CD4-positive, alpha-beta T cell treated with Interleukin-2 at 100 ng/mL for 4 hours (primary cell): ENCODE measurements at places on chromosomes 3 and 15.

DNA sequence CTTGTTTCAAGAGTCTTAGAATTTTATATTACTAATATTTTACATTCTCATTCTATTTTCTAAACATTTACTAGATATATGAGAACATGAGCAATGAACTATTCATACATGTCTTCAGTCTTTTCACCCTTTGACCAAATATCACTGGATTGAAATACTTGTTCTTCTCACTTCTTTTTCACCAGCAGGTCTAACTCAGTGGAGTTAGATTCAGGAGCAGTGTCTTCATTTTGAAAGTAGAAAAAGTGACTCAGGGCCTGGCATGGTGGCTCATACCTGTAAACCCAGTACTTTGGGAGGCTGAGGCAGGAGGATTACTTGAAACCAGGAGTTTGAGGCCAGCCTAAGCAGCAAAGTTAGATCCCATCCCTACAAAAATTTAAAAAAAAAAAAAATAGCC lies 70.8 kb downstream of the USP13 start:
- no peak for DNase-seq

DNA sequence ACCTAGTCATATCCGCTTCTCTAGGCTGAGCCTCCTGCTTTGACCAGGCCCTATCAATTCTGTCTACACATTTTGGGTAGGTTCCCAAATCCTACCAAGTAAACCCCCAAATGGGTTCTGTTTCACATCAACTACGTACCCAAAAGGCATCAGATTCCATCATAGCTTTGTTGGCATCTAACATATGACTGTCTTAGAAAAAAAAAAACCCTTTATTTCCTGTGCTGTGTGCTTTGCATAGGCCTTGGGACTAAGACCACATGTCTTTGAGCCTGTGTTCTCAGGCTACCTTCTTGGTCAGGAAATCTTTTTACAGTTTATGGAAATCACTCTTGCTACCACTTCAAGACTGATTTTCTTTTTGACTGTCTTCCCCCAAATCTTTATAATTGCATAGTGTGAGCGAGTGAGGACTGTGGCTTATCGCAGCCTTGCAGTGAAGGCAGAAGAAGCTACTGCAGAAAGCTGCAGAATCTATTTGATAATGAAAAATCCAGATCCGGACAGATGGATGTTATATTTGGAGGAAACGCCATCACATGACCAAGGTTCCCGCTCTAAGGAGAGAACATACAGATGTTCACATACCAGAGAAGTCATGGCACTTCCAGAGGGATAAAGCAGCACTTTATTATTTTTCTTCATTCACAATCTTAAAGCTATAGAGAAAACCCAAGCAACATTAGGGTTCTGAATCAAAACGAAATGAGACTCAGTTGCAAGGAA lies 111.2 kb downstream of the EOMES start:
- no peak for DNase-seq

DNA sequence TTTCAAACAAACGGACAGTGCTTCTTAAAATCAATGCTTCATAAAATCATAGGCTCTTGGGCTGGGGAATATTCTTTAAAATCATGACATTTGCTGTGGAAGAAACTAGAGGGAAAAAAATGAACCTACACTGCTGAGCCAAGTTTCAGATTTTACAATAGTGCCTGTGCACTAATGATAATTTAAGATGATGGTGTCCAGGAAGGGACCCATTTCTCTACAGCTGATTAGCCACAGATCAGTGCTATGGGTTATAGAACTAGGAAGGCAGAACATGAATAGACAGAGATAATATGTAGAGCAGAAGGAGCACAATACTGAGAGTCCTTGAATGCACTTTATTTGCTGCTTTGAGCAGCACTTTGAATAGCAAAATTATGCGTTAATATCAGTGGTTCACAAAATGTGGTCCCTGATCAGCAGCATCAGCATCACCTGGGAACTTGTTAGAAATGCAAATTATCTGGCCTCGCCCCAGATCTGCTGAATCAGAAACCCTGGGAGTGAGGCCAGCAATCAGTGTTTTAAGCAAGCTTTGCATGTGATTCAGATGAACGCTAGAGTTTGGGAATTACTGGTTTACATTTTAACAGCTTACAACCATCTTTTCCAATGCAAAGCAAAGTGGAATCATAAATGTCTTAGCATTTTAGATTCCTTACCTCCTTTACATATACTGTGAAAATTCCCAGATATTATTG lies 135.8 kb upstream of the ANKRD28 start:
- DNase-seq = no peak

GRCh38 chr3:72414481-72415016 lies 433.7 kb downstream of the SHQ1 start:
- DNase-seq = no peak

DNA sequence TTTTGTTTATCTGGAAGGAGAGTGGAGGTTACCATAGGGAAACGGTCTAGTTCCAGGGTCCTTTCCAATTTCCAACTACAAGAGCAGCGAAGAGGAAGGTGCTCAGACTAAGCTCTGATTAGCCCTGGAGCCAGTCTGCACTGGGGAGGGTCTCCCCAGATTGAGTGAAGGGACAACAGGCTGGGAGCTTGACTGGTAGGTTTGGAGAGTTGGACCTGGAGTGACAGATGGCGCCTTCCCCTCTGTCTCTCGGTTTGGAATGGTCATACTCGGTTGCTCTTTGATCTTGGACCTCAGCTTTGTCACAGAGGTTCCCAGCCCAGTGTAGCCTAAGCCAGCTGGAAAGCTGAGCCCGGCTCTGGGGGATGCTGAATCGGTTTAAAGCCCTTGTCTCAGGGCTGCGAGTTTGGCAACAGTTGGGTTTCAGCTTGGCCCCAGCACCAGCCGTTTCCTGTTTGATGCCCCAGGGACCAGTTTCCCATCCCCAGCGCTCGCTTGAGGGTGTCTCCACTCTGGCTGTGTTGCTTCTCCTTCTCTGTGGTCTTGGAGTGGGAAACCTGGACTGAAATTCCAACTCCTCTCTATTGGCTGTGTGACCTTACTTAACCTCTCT lies 53.1 kb upstream of the ULK4 start:
- no peak for DNase-seq

DNA sequence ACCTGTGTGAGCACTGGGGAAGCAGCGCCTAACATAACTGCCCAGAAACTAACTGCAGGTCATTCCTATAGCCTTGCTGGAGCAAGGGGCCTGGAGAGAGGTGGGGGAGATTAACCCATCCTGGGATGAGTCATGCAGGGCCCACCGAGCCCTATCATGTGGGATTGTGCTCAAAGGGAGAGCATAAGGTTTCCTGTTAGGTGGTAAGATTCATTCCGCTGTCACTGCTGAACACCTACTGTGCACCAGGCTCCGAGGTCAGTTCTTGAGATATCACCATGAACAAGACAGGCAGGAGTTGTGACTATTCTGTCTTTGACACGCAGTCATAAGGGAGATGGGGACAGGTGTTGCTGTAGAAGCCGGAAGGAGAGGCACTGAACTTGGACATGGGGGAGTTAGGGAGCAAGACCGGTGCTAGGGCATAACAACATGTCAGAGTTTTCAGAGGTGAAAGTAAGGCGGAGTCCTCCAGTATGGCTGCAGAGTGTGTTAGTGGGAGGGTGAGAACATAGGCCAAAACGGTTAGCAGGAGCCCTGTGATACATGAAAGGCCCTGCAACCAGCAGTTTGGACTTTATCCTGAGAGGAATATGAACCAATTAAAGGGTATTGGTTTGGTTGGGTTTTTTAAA lies 2.4 kb downstream of the SLC25A38 start:
- no peak for DNase-seq

- DNase-seq = no peak
These were observed 2.6 kb upstream of the XYLB start for GRCh38 chr3:38343797-38344594.

DNA sequence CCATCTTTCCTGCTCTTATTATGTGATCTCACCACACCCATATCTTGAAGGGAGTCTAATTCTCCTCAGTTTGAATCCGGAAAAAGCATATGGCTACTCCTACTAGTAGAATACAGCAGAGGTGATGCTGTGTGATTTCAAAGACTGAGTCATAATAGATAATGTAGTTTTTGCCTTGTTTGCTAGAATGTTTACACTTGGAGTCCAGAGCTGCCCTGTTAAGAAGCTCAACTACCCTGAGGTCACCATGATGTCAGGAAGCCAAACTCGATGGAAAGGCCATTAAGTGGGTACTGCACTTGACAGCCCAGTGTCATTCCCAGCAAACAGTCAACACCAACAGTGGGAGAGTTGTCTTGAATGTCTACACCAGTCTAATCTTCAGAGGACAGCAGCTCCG lies 56.9 kb downstream of the CD200R1L start:
- no peak for DNase-seq

- no peak for DNase-seq
These were observed 13.5 kb downstream of the PPP4R2 start for GRCh38 chr3:73010158-73010557.

DNA sequence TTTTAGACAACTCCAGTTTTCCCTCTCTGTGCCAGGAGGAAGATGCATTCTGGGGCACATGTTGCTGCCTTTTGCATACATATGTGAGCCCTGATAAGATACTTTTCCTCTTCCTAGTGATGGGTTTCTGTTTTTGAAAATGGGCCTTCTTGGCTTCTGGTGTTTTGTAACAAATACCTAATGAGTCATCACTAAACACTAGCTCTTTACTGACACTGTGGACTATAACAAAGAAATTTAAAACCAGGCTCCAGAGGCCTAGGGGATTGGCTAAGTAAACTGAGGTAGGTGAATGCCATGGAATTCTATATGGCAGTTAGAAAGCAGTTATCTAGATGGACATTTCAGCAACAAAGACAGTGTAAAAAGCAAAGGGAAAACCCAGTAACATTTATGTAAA lies 93.4 kb upstream of the NR2E3 start:
- DNase-seq = no peak

- no peak for DNase-seq
These were observed 33.2 kb downstream of the CIP2A start for GRCh38 chr3:108555966-108556581.

GRCh38 chr3:126454437-126455198 lies 21.1 kb downstream of the ZXDC start:
- no peak for DNase-seq

DNA sequence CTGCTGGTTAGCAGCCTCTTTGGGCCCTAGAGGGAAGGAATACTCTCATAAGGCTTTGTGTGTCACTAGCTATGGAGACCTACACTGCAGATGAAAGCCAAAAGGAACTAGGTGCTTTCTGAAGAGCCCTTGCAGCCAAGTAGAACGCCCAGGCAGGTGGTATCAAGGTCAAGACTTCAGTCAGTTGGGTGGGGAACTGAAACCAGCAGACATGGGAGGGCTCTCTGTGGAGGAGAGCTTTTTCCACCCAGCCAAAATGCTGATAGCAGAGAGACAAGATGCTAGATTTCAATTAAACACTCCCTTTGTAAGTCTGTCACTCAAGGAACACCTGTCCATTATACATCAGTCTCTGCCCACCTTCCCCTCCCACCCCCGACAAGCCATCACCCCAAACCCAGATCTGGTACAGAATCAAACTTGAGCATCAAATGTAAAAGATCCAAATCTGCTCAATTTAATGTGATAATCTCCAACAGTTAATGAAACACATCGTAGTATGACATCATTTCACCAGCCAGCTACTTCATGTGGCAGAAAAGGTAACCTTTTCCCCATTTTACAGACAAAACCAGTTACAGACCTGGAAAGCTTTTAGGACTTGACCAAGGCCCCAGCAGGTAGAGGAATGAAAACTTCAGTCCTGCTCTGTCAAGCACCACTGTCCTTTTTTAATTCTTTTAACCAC lies 14.6 kb downstream of the MRPS25 start:
- DNase-seq = no peak

GRCh38 chr3:127566833-127567232 lies 23.7 kb downstream of the TPRA1 start:
- no peak for DNase-seq

GRCh38 chr3:186953011-186953487 lies 22.7 kb downstream of the ST6GAL1 start:
- DNase-seq = peak; percentile 60

- no peak for DNase-seq
These were observed 44.0 kb upstream of the BCL6 start for GRCh38 chr3:187788984-187789857.

DNA sequence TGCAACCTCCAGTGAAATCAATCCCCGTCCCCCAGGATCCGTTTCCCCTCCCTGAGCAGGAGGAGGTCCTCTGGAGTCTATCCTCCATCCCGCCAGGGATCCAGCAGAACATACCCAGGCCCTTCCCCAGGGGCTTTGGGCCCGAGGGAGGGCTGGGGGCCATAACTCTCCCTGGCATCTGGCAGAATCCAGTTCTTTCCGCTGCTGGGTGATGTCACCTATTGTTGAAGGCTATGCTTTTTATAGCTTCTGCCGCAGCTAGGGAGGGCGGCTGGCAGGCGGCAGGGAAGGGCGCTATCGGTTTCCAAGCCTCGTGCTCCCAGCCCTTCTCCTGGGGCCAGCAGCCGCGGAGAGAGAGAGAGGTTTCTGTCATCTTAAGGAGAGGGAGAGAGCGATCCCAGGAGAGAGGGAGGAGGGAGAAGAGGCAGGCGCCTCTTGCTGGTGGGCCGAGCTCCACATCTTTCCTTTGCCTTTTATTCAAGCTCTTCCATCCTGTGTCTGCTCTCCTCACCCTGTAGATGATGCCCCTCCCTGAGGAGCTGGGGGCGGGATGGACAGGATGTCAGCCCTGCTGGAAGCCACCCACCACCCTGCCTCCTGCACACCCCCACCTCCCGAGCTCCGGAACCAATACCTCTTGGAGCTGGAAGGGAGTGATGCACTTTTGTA lies 120.1 kb downstream of the ANP32A start:
- DNase-seq = no peak

DNA sequence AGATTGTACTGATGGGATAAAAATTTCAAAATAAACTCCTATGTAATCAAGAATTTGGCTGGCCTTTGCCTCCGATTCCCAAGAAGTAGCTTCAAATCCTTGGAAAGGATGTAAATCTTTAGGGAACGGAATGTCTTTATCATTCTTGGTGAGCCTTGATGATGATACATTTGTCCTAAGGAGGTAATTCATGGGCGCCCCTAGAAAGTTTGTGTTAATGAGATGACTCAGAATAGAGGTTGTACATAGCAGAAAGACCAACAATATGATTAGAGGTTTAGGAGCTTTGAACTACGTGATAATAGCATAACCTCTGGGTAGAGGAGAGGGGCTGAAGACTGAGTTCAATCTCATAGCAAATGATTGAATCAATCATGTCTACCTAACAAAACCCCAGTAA lies 248.6 kb upstream of the SLITRK3 start:
- DNase-seq = no peak

- DNase-seq = peak; percentile 16
These were observed 716 bp downstream of the SMC4 start for GRCh38 chr3:160400030-160400701.

DNA sequence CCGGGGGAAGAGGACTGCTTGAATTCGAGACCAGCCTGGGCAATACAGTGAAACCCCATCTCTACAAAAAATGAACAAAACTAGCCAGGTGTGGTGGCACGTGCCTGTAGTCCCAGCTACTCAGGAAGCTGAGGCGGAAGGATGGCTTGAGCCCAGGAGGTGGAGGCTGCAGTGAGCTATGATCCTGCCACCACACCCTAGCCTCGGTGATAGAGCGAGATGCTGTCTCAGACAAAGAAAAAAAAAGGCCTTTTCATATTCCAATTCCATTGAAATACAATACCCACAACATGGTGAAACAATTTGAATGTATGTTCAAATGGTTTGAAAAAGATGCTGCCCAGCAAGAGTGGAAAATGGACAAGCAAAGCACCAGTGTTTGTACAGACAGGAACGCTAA lies 61.8 kb upstream of the ZNF148 start:
- DNase-seq = no peak

GRCh38 chr15:73265536-73266153 lies 103.1 kb downstream of the HCN4 start:
- peak; percentile 58 for DNase-seq

- no peak for DNase-seq
These were observed 18.5 kb upstream of the VPS33B start for GRCh38 chr15:91040856-91041255.

GRCh38 chr3:87076946-87077345 lies 86.0 kb upstream of the VGLL3 start:
- no peak for DNase-seq
